ENCODE measurements at places on chromosomes 4 and X. TPM values are rescaled to one million over a fixed set of nuclear protein-coding genes. Genes with fewer than 3 reads are reported as not detected.

EREG gene
- total RNA-seq = 0.46 TPM

NLGN4X gene
- total RNA-seq = 0.31 TPM

CT45A10 gene
- not detected for total RNA-seq

DNA sequence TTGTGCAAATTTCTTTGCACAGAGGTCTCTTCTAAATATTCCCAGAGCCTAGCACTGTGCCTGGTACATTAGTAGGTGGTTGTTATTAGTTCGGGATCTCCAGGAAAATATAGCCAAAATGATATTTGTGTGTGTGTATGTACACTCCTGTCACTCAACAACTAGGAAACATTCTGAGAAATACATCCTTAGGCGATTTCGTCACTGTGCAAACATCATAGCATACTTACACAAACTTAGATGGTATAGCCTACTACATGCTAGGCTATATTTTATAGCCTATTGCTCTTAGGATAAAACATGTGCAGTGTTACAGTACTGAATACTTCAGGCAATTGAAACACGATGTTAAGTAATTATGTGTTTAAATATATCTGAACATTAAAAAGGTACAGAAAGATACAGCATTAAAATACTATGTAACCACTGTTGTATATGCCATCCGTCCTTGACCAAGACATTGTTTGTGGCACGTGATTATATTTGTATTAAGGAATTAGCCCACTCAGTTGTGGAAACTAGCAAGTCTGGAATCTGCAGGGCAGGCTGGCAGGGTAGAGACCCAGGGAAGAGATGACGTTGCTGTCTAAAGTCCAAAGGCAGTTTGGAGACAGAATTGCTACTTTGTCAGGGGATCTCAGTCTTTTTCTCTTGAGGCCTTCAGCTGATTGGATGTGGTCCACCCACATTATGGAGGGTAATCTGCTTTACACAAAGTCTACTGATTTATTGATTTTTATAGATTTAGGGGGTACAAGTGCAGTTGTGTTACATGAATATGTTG, 106.9 kb downstream of the COL4A6 start:
- no peak for DNase-seq

GRCh38 chr4:63717384-63717783, 691.9 kb downstream of the TECRL start:
- peak; percentile 5 for DNase-seq

- DNase-seq = no peak
Observed at GRCh38 chr4:146261041-146261440, 46.7 kb downstream of the REELD1 start.

DNA sequence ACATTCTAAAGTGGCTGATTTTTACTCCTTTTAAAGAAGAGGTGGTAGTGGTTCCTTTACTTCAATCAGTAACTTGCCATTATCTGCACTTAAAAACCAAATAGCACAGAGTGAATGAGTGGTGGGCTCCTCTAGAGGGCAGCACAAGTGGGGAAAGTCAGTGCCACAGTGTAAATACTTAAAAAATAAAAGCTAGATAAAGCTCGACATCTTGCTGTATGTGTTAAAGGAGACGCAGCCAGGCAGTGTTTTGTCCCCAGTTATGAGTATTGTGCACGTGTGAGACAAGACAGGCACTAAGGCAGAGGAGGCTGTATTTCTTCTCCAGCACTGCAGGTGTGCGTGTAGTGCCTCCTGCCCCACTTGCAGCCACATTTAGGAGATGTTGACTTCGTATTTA, 24.6 kb downstream of the NAP1L5 start:
- no peak for DNase-seq
